ENCODE measurements at places on chromosomes 5 and 9.

GRCh38 chr9:117649126-117649525 is 55.1 kb upstream of the TLR4 start:
- no peak for DNase-seq

- no peak for DNase-seq
Observed at GRCh38 chr9:109315480-109316206, 5.2 kb downstream of the EPB41L4B start.

GRCh38 chr5:137615171-137615775 is 116.1 kb upstream of the SPOCK1 start:
- no peak for DNase-seq

GRCh38 chr9:6984941-6985578 is 227.3 kb downstream of the KDM4C start:
- DNase-seq: no peak

GRCh38 chr5:126445502-126446174 is 22.4 kb downstream of the GRAMD2B start:
- no peak for DNase-seq

GRCh38 chr5:60993425-60993824 is 48.4 kb downstream of the NDUFAF2 start:
- DNase-seq: no peak

GRCh38 chr5:68924481-68925145 is 169.2 kb upstream of the SLC30A5 start:
- no peak for DNase-seq

DNA sequence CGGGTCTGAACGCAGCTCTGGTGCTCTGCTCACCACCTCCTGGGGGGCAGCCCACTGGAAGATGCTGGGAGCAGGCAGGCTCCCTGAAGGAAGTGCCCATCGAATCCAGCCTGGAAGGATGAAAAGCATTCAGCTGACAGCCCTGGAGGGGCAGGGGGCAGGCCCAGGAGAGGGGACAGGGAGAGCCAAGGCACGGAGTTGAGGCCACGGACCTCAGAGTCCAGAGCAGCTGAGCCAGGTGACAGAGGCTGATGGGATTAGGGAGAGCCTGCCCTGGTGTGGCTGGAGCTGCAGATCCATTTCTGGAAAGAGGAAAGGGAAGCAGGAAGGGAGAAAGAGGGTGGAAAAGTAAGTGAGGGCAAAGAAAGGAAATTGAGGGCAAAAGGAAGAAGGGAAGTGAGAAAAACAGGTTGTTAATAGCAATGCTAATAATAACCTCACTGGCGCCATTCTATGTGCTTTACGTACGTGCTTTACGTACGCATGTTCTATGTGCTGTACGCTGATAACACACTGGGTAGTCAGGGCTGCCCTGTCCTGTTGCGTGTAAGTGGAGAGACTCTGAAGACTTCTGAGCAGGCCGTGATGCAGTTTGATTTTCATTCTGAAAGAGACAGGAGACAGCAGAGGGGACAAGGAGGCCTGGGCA is 52.6 kb downstream of the LMX1B start:
- no peak for DNase-seq

DNA sequence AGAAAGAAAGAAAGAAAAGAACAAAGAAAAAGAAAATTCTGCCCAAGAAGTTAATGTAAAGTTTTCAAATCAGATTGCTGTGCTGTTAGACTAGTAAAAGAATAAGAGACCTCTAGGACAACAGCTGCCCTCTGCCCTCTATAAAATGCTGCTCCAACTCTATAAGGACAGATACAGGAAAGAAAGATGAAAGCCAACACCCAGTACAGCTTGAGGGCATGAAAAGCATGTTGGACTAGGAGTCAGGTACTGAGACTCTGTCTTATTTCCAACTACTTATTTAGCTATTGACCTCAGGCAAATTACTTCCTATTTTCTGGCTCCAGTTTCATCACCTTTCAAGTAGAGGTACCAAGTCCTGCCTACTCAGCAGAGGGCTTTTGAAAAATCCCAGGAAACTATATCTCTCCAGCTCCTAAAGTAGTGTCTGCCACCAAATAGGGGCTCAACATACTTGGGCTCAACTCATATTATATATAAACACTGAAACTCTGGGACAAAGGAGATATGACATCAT is 5.7 kb downstream of the HBEGF start:
- DNase-seq: no peak

- no peak for DNase-seq
Observed at GRCh38 chr5:176743136-176743861, 67.1 kb upstream of the UNC5A start.
